ENCODE measurements at places on chromosomes 7 and 10.

DNA sequence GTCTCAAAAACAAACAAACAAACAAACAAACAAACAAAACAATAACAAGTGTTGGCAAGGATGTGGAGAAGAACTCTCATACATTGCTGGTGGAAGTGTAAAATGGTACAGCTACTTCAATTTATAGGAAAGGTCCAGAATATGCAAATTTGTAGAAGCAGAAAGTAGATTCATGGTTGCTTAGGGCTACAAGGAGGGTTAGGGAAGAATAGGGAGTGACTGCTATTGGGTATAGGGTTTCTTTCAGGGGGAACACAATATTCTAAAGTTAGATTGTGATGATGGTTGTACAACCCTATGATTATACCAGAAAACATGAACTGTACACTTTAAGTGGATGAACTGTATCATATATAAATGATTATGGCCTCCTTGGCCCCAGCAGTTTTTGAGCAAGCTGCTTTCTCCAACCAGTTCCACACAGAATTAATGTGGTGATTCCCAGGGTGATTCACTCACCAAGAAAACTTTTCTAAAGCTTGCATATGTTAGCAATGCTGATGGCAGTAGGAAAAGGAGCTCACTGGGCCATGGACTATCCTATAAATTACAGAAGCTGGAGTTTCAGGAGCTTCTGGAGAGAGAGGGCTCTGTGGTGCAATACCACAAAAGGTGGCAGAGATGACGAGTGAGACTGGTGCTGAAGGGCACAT lies 52.8 kb upstream of the KCNIP2 start:
- no peak for DNase-seq

DNA sequence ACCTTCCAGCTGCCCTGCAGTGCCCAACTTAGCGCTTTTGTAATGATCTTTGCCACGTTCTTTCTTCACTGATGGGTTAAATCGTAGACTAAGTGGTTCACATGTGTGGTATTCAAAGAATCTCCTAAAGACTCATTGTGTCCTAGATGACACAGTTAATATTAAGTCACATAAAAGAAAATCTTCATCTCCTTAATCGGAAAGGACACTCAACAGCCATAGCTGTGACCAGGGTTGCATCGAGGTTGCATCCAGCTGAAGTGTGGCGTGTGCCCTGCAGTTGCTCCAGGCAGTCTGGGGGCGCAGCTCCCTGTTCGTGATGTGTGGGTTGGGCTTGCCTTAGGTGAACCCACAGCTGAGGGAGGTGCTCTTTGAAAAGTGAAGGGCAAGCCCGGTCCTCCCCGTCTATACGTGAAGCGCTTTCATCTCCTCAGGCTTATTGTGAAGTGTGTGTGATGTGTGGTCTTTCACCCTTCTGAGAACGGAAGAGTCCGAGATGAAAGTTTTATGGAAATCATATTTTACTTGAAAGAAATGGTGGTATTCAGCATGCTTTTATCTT lies 122.7 kb downstream of the TRRAP start:
- DNase-seq: no peak

DNA sequence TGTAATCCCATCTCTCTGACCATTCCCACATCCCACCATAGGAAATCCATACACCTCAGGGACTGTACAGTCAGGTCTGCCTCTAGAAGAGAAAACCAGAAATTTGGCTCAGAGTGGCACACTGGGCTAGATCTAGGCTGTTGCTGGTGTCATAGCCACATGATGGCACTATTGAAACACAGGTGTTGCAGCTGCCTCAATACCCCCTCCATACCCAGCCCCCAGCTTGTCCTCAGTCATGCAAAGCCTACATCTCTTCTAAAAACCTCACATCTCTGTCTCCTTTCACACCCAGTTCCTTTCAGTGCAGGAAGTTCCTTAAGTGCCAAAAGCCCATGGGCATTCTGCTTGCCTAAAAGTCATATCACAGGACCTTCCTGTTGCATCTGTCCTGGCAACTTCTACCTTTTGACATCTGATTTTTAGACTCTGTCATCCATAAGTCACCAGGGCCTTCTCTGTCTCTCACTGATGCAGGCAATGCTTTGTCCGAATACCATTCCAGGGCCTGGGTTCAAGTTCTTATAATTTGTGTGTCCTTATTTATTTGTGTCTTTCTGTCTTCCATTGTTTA lies 27.0 kb upstream of the HIBADH start:
- peak; percentile 46 for DNase-seq

- DNase-seq: no peak
Measured at GRCh38 chr7:21194936-21195335, 232.9 kb upstream of the SP4 start.

- no peak for DNase-seq
Measured at GRCh38 chr7:120436487-120437060, 163.6 kb downstream of the KCND2 start.

DNA sequence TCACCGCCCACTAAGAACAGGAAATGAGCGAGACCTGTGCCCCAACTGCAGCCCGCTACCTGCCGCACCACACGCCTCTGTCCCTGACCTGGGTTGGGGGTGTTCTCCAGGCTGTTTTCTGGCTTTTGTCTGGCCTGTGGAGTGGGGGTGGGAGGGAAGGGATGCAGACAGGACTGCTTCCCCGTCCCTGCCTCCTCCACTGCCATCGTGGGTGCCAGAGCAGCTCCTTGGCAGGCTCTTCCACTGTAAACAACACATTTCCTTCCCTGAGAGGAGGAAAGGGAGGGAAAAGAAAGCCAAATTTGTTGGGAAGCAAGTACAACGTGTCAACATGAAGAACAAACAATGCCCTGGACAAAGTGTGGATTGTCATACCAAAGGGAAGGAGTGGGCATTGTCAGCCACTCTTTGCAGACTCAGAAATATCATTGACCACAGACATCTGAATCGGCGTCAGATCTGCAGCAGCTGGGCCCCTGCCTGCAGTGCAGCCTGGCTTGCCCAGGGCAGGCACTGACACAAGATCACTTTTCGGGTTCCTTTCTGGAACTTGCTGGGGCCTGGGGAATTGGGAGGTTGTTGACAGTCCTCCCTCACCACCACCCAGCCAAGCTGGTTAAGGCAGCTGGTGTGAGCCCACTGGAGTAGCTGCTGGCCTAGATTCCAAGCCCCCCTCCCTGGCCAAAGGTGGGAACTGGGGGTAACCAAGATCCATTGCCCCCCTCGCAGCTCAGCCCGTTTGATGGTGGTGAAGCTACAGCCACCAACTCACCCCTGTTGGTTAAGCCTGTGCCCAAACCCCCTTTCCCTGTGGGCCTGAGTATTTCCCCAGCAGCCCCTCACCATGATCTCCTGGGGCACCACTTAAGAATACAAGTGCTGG lies 22.6 kb upstream of the TRIM8 start:
- DNase-seq: no peak

DNA sequence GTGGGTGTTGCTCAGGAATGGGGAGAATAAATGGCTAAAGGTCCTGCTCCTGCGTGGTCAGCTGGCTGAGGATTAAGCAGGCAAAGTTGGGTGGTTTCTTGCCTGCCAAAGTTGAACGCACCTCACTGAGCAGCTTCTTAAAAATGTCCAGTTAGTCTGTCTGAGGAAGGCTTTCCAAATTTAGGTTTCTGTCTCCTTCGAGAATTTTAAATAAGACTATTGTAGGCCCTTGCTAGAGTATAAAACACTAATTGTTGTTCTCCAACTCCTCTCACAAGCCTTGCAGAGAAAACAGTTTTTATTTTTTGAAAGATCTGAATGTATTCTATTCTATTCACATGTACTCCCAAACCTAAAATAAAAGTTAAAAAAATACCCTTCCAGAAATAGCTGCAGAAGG lies 122.0 kb upstream of the LAMB4 start:
- no peak for DNase-seq

- DNase-seq: no peak
Measured at GRCh38 chr10:61845196-61845949, 56.1 kb upstream of the ARID5B start.

DNA sequence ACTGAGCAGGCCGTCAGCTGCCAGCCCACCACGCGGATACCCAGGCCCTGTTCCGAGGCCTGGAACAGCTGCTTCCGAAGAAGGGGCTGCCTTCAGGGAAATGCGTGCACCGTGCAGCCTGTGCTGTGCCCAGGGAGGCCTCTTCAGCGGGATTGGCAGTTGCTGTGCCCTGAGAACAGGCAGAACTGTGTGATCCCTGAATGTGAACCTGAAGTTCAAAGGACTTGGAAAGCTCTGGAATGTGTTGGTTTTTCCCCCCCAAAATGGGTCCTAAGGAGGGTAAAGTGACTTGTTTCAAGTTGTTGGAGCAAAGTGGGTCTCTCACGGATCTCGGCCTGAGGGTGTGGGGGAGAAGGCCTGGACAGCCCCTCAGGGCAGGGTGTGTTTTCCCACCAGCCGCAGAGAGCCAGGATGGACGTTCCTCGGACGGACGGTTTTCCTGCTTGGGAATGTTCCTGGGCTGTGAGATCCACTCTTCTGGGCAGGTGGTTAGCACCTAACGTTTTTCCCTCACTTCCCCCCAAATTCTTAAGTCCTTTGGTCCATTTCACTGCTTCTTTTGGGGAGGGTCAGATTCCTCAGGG lies 2.1 kb downstream of the SPRN start:
- DNase-seq: no peak

GRCh38 chr10:29634764-29635625 lies at the start of gene SVIL:
SVIL (minus strand) TSS chr10:29634971; CDS start chr10:29555058, 79,913 bp downstream.
- no peak for DNase-seq

DNA sequence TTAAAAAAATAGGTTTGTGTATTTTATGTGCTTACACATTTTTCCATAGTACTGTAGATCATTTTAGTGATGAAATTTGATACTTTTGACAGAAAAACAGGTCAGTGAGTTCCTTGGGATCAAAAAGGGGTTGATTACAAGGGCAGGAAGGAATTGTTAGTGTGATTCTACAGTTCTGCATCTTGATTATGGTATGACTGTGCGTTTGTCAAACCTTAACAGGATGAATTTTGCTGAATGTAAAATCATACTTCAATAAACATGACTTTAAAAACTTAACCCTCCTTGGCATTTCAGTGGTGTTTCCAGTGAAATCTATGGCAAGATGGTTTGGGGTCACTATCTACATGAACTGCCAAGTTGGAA lies 35.6 kb upstream of the TOMM7 start:
- no peak for DNase-seq

DNA sequence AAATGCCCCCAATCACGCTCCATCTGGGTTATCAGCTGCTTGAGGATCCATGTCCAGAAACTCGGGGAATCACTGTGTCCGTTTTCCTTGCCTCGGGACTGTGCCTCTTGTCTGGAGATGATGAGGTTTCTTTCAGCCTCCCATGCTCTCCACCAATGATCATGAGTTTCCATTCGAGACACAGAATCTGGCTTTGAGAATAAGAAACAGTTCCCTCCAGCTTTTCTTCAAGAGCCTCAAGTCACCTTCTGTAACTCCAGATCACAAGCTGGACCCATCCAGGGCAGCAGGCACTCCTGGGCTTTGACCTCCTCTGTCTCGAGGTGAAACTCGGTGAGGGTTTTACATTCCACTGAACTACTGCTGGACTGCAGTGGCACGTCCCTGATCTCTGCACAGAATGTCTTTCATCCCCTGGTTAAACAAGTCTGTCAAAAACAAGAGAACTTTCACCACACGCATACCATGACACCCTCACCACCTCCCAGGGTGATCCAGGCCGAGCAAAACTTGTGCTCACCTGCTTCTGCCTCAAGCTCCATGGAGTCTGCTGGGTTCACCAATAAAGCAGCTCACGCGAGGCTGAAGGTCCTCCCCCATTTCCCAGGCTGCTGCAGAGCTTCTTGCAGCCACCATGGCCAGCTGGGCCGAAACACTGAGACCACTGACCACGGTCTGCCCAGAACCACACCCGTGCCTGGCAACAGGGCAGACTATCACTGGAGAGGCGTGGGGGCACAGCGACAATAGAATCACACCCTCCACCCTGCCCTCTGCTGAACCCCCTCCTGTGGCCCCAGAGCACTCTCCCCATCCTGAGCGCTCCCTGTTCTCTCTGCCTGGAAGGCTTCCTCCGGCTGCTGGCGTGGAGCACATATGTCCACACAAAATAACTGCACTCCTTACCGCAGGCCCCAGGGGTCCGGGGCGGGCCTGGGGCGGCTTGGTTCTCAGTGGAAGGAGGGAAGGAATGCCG lies 25.1 kb downstream of the MAT1A start:
- no peak for DNase-seq

- DNase-seq: no peak
Measured at GRCh38 chr7:87213252-87213651, 6.3 kb downstream of the TMEM243 start.

GRCh38 chr10:88386204-88386788 lies 196.8 kb downstream of the RNLS start:
- DNase-seq: no peak

GRCh38 chr10:111473361-111473760 lies 396.5 kb downstream of the ADRA2A start:
- DNase-seq: no peak

- DNase-seq: no peak
Measured at GRCh38 chr10:132957981-132958882, 15.9 kb upstream of the CFAP46 start.

GRCh38 chr10:52410916-52411315 lies 96.8 kb downstream of the DKK1 start:
- DNase-seq: no peak

DNA sequence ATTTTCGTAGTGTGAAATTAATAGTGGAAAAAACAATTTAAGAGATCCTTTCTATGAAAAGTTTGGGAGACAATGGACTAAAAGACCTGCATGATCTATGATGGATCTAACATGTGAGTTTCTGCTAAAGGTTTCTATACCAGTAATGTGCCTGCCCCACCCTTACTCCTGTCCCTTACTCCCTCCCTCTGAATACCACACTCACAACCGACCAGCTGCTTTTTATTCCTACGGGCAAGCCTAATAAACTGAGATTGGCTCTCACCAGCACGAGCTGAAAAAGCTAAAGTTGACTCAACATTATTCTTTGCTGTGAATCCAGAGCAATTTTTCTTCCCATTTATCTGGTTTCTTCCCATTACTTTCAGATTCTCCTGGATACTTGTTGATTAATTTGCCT lies 17.8 kb upstream of the REEP3 start:
- DNase-seq: no peak

DNA sequence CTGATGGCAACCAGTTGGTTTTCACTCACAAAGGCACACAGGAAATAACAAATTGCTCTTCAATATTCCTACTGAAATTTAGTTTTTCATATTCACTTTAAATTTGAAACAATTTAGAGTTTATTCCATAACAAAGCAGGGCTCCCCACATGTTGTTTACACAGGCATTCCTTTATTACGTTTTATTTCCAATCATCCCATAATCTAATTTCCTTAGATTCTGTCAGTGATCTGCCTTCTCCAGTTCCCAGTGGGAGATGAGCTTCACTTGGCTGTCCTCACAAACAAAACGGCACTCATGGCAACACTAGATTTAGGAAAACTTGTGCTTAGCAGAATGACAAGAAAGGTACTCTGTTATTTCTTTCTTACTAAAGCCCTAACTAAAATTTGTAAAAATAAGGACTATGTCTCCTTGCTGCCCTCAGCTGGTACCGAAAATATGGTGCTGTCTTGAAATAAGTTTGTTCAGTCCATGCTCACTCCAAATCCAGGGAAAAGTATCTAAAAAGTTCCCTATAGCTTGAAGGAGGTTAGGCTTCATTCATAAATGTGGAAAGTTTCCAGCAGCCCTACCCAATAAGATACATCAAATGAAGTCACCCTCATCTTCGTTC lies 23.0 kb downstream of the PHYH start:
- no peak for DNase-seq

- no peak for DNase-seq
Measured at GRCh38 chr7:99143521-99143852, 421 bp downstream of the SMURF1 start.
